ENCODE measurements at places on chromosomes 11 and 22.

DNA sequence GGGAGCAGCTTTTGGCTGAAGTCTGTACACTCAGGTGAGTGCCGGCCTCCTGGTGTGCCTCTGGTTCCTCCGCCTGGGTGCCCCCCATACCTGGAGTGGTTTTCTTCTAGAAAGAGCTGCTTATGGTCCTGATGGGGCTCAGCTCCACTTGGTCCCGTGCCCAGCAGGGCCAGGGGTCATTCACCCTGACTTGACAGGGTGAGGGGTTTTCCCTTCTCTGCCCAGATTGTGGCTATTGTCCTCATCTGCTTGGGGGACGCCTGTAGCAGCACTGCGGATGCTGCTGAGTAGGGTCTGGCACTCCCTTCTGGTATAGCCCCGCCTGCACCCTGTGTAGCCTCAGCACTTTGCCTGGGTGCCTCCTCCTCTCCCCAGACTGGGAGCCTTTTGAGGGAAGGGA is 8.2 kb downstream of the OMP start:
- DNase-seq, result no peak

DNA sequence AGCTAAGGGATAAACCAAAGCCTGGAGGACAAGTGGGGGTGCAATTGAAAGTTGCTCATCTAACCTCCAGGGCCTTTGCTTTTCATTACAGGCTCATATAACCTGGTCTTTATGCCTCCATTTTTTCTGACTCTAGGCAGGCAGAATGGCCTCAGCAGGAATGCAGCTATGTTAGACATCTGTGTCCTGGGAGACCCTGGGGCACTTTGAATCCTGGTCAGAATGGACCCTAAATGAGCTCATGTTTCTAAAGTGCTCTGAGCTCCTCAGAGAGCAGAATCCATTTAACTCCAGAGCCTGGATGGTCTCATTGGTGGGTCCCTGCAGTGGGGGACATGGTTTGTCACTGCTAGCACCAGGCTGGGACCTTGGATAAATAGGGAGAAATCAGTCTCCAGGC is 177.3 kb downstream of the KIRREL3 start:
- DNase-seq, result no peak

DNA sequence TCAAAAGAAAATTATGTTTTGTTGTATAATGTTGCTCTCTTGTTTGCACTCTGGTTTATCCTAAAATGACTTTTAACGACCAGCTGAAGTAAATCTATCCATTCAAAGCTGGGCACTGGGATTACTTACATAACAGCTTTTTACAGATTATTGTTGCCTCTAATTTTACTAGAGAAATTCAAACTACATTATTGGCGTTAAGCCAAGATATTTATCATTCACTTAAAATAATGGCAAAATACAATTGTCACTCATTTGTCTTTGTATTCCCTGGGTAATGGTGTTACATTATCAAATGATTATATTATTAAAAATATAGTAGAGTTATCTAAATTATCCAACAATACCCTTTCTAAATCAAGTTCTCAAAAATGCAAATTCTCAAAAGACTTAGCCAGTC is 30.3 kb downstream of the DLG2 start:
- DNase-seq, result no peak

GRCh38 chr22:39297490-39298240 is 21.8 kb downstream of the RPL3 start:
- no peak for DNase-seq

GRCh38 chr11:58631378-58631777 is 8.9 kb downstream of the CNTF start:
- no peak for DNase-seq

GRCh38 chr22:22706253-22706915 is 62.0 kb downstream of the GGTLC2 start:
- DNase-seq, result no peak

- no peak for DNase-seq
Measured at GRCh38 chr11:77783025-77783424, 37.5 kb downstream of the RSF1 start.

DNA sequence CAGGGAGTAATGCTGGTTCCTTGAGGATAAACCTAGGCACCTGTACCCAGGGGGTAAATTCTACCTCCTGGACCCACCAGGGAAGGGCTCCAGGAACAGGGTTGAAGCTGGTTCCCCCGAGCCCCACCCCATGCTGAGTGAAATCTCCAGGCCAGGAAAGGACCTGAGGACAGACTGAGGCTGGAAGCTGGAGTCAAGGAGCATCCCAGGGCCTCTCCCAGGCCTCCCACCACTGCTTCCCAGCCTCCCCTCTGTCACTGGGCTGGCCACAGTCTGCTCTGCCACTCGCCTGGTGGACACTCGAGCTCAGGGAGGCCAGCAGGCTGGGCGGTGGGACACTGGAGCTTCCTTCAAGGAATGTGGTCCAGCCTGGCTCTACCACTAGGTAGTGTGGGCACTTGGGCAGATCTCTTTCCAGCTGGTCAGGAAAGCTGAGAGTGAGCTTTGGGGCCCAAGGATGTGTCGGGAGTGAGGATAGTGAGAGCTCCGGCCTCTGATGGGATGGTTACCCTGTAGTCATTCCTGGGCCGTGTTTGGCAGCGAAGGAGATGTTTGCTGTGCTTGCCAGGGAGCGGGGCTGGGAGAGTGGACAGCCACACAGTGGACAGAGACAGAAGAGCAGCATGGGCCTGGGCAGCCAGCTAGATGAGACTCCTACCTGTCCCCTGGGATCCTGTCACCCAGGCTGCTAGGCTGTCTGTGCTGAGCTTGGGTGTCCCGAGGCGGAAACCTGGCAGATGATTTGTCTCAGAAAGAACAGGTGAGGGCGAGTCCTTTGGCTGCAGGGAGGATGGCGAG is 3.4 kb downstream of the OVOL1 start:
- DNase-seq, result no peak

GRCh38 chr11:115939731-115940421 is 435.7 kb upstream of the CADM1 start:
- DNase-seq, result no peak

DNA sequence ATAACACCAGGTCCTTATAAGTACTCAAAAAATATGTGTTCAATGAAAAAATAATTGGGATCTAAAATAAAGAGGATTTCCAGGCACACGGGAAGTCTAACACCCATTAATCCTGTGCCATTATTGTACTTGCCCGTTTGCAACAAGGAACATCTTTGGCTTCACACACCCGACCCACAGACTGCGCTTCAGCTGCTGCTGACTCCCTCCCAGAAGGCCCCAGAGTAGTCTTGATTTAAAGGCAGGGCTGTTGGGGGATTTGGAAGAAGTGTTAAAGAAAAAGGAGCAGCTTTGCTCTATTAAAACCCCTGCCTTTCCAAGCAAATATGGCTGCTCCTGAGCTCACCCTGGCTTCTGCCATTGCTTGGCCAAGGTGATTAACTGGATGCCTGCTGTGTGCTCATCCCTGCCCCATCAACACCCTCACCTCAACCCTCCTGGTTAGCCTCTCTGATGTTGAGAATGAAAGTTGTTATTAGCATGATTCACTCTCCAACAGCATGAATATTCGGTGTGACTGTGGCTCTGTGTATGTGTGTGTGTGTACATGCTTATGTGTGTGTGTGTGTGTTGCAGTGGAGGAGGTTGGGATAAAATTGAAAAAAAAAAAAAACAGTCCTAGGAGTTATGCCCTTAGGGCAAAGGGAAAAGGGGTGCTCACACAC is 76.1 kb downstream of the KIRREL3 start:
- no peak for DNase-seq

GRCh38 chr11:130066338-130066737 is 3.4 kb upstream of the APLP2 start:
- no peak for DNase-seq

DNA sequence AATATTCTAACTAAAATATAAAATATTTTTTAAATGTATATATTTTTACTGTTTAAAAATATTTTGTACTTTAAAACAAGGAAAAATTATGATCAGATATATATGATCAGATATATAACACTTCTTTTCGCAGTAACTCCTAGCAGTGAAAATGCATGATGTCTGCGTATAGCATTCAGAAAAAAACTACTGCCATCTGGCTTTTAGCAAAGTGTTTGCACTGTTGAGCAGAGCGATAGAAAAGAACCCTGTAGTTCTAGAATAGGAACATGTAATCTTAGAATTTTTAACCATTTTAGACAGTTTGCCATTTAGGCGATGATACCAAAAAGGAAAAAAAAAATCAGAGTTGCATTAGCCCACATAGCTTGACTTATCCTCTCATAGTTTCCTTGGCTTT is 370.4 kb upstream of the ANO3 start:
- no peak for DNase-seq

DNA sequence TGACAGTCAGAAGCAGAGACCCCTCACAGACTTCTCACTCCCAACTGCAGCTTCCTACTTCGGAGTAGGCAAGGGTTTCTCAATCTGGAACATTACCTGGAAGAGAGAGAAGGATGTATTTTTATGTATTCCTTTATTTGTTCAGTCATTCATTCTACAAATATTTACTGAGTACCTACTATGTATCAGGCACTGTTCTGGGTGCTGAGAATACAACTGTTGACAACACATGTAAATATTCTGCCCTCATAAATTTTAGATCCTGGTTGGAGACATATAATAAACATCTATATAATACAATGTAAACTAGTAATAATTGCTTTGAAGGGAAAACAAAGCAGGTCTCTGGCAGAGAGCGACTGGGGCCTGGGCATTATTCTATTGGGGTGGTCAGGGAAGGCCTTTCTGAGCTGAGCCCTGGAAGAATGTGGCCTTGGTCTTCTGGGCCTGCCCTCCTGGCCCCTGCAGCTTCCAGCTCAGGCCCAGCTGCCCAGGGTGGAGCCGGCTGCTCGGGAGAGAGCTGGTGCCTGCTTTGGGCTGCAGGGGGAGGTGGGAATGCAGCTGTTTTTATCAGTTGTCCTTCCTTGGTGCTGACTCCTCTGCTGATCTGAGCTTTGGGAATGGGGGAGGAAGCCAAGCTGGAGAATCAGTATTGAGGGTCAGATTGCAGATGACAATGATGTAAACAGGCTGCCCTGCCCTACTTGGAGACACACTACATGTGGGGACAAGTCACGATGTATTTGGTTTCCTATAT is 46.8 kb downstream of the PKNOX2 start:
- no peak for DNase-seq

DNA sequence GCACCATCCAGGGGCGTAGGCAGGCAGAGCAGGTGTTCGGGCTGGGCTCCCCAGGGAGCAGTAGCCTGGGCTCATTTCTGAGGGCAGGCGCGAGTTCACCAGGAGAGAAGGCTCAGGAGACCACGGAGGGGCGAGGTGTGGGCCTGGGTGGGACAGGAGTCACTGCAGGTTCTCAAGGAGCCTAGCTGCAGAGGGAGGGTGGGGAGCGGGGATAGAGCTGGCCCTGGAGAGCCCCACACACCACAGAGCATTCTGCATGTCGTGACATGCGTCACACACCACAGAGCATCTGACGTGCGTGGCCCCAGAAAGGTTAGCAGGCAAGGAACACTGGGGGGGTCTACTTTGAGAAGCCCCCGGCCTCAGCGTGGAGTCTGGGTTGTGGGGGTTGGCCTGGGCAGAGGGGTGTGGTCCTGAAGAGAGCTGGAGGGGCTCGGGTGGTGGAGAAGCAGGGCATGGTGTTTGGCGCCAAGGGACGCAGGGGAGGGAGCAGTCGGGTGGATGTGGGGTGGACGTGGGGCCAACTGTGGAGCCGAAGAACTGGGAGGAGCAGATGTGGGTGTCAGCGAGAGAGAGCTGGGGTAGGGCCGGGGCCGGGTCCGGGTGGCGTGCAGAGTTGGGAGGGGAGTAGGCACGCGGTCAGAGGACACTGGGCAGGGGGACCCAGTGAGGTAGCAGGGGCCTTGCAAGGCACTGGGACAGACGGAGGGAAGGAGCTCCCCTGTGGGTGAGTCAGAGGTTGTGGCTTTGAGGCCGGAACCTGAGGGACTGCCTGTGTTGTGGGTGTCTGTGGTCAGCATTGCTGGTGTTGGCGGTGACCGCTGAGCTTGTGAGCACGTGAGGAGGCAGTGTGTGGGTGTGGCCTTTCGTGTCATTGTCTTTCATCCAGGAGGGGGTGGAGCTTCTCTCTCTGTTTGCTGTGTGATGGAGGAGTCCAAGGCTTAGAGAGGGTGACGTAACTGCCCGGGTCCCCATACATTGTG is 25.5 kb downstream of the CTTN start:
- DNase-seq, result peak; percentile 57

- DNase-seq, result no peak
Measured at GRCh38 chr22:37008365-37008764, 10.9 kb downstream of the TST start.

DNA sequence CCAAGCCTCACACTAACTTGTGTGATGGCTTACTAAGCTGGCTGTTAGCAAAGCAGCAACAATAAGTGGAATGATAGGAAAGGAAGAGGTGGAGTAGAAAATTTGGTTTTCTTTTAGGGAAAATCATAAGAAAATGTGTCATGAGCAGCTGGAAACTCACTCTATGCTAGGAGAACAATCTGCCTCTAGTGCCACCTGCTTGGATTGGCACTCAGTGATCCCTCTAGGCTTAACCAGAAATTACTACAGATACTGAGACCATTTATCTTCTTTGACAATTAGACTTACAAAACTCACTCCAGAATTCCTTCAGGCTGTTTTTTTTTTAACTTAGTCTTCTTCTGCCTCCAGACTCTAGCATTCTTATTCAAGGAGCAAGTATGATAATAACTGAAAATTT is 117.3 kb downstream of the CD44 start:
- DNase-seq, result no peak

GRCh38 chr22:49203091-49203858 is 624.4 kb downstream of the BRD1 start:
- peak; percentile 8 for DNase-seq

DNA sequence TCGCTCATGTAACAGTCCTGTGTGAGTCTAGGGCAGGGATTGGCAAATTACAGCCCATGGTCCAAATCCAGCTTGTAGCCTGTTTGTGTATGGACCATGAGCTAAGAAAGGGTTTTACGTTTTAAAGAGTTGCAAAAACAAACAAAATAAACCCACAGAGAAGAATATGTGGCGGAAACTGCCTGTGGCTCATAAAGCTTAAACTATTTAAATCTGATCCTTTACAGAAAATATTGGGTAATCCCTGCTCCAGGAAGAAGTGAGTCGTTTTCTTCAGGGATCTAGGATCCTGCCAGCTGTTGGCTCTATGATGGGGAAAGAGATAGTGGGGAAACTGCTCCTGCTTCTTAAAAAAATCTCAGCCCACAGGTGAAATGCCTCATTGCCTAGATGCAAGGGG is 3.4 kb upstream of the OR6Q1 start:
- no peak for DNase-seq

DNA sequence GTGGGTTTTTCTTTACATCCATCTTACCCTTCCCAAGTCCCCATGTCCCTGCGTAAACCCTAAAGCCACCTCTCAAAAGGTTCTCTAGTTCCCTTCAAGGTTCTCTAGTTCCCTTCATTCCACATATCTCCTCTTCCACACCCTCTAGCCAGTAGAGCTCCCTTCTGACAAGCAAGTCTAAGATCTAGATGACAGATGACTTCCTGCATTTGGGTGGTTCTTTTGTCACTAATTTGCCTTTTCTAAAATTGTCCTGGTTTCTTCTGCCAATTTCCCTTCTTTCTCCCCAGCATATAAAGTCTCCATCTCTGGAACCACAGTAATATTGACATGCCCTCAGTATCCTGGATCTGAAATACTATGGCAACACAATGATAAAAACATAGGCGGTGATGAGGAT is 7.8 kb downstream of the CD3E start:
- DNase-seq, result no peak
